ENCODE measurements at places on chromosomes 16 and 17. TPM values are rescaled to one million over a fixed set of nuclear protein-coding genes. Genes with fewer than 3 reads are reported as not detected.

- DNase-seq: no peak
These were observed 49.3 kb upstream of the CDR2 start for GRCh38 chr16:22423716-22424115.

SSTR5 gene
- total RNA-seq: 2.8 TPM

NXN gene
- total RNA-seq: 126 TPM

NPIPB8 gene
- not detected for total RNA-seq

TMIGD1 gene
- total RNA-seq: not detected

CES3 gene
- total RNA-seq: not detected

- no peak for DNase-seq
These were observed 52.1 kb downstream of the USP10 start for GRCh38 chr16:84751947-84752346.

DNA sequence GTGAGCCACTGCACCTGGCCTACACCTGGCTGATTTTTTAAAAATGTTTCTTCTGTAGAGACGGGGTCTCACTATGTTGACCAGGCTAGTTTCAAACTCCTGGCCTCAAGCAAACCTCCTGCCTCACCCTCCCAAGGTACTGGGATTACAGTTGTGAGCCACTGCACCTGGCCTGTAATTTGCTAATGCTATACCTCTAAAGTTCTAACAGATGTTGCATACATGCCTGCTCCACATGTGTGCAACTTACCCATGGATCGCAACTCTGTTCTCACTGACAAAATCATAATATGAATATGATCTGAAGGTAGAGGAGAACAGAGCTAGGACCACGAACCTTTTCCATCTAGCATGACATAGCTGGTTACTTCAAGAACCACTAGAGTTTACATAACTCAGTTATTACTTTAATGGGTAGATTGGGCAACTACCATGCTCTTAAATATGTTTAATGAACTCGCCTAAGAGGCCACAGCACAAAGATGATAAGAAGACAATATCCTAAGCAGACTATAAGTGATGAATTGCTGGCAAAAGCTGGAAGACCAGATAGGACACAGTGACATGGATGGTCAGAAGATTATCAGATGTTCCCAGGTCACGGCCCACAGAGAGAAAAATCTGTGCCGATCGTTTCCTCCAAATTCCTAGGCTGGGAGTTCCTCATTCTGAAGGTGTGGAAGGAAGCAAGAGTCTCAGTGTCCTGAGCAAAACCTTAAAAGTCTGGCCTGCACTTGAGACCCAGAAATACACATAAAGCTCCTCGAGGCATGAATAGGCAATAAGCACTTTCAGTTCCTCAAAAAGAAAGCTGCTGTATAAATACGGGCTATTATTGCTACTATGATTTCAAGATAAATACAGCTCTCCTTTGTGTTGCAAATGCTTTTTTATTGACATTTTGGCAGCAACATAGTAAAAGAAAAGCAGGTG lies 53.6 kb upstream of the ICAM2 start:
- DNase-seq: no peak

- DNase-seq: no peak
These were observed 40.7 kb upstream of the DOC2B start for GRCh38 chr17:222172-222571.

GRCh38 chr17:10114931-10115535 lies 83.4 kb downstream of the GAS7 start:
- no peak for DNase-seq

DNA sequence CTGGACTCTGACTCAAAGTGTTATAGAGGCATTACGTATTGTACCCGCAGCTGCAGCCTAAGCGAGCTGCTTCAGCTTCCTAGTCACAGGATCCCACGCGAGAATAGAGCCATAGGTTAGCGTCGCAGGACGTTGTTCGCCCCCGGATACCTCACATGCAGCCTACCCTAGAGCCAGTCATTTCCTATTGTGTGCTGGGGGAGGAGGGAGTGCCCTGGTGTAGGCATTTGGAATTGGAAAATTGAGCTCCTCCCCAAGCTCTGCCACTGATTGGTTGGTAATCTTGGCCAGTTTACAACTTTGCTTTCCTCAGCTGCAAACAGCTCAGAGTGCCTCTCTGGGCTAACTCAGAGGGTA lies 530 bp downstream of the NAA60 start:
- DNase-seq: no peak

DNA sequence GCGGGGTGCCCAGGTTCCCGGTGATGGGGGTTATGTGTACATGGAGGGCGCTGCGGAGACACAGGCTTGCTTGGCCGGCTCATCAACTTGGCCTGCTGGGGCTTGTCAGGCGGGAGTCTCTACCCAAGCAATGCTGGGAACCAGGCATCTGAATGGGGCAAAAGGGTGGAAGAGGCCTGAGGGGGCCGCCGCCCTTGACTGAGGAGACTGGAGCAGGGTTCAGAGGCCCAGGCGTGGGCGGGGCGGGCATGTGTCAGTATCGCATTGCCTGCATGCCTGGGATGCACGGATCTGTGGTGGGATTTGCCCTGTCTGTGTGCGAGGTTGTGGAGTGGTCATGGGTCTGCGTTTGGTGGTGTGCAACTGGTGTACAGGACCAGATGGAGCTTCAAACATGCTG lies 21.1 kb downstream of the ARHGAP23 start:
- no peak for DNase-seq

GRCh38 chr17:79927136-79927661 lies 88.0 kb upstream of the CBX4 start:
- no peak for DNase-seq

EFNB3 gene
- total RNA-seq: 2.5 TPM

DNA sequence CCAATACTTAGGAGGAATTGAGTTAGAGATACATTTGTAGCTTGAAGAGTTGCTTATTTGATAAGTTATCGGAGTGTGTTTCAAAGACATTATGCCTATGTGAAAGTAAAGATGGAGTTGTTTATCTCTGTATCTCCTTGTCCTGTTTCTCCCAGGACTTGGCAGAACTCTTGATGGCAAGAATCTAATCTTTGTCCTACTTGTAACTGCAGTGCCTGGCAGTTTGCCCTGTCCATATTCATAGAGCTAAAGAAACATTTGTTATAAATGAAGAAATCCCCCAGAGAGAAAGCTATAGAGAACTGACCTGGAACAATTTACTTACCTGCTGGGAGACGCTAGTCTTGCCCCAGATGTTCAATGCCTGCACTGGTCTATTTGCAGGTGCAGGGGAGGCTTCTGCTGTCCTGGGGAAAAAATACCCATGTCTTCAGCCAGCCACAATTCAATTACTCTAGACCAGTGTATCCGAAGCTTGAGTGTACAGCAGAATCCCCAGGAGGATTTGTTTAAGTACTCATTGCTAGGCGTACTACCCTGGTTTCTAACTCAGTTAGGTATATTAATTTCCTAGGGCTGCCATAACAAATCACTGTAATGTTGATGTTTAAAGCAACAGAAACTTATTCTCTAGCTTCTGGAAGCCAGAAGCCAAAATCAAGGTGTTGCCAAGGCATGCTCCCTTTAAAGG lies 410.0 kb upstream of the HSBP1 start:
- DNase-seq: no peak

CBFA2T3 gene
- total RNA-seq: 13.7 TPM

- DNase-seq: no peak
These were observed 12.7 kb upstream of the HASPIN start for GRCh38 chr17:3710951-3711383.

- no peak for DNase-seq
These were observed 1.7 kb upstream of the NLRP1 start for GRCh38 chr17:5585836-5586521.

GRCh38 chr17:28475151-28475900 lies 1.9 kb downstream of the SLC13A2 start:
- no peak for DNase-seq

DNAH2 gene
- total RNA-seq: 0.13 TPM

DNA sequence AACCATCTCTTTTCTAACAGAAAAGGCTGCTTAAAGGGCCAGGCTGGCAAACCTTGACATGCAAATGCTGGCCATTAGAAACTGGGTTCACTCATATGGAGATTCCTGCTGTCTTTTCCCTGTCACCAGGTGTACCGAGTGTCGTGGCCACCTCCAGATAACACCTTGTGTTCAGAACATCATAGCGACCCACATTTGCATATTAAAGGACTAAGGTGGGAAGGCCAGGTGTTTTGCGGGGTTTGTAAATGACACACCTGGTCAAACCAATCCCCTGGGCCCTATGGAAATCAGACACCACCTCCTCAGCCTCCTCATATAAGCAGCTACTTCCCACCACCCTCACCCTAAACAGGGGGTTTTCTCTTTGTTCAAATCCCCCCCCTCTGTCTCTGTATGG lies 2.5 kb upstream of the AIPL1 start:
- DNase-seq: no peak

DNA sequence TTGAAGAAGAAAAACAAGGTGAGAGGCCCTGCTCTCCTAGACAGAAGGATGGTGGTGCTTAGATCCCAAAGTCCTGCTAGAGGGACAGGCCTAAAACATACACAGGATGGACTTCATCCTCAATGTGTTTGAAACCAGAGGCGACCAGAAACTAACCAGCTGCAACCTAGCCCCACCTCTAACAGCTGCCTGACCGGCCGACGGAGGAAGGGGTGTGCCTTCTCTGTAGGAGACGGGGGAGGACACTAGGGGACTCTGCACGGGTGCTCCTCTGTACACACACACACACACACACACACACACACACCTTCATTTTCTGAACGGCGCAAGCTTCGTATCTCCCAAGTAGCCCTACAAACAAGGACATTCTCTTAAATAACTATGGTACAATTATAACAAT lies 24.3 kb upstream of the PITPNM3 start:
- DNase-seq: no peak

GRCh38 chr17:2980904-2981246 lies 82.5 kb downstream of the OR1D5 start:
- DNase-seq: no peak

DNA sequence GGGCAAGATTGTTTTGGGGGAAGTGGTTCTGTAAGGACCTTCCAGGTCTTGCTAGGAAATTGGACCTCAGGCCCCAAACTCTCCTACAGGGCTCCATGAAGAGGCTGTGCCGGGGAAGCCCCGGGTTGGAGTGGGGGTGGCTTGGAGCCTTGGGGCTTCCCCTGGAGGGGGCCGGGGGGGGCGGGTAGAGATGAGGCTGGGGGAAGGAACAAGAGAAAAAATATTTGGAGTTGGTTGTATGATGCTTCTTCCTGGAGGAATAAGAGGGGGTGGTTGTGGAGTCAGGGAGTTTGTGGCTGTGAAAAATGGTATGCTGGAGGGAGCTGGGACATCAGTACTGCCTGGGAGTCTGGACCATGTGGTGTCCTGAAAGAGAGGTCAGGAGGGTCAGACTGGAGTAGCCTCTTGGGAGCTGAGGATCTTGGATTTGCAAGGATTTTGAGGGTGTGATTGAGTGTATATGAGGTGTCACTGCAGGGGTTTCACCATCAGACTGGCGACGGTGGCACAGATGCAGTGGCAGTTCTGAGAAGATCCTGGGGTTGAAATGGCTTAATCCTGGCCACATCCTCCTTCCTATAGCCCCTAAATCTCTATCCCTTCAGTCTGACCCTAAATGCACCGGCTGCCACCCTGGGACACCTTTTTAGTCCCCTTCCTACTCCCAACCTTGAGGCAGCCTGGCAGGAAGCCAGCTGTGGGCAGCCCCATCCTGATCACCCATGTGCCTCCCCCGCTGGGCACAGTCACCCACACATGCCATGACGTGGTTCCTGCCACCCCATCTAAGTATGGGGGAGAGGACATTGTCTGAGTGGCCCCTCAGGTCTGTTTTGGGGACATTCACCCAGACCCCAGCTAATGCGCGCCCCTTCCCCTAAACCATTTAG lies 10.9 kb downstream of the RARA start:
- no peak for DNase-seq

TBX2 gene
- 35.6 TPM for total RNA-seq

GRCh38 chr17:6695565-6695964 lies 17.6 kb downstream of the SLC13A5 start:
- DNase-seq: no peak

DNA sequence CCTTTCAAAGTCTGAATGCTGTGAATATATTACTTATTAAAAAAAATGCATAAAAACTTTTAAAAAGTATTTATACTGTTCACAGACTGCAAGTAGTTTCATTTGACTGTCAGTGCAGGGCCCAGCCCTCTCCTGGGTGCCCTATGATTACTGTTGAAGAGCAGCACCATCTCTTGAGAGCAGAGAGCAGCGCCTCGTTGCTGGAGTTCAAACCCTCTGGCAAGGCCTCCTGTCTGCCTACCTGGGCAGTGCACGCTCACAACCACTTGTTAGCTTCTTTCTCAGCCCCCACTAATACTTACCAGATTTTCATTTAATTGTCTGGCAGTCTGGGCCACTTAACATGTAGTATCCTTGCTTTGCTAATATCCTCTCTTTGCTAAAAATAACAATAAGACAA lies 233.4 kb downstream of the PHKB start:
- no peak for DNase-seq

SLC38A8 gene
- not detected for total RNA-seq

GRCh38 chr17:34584805-34585416 lies 5.5 kb downstream of the TMEM132E start:
- no peak for DNase-seq

SLC5A10 gene
- total RNA-seq: not detected

NKIRAS2 gene
- 22.4 TPM for total RNA-seq

DNA sequence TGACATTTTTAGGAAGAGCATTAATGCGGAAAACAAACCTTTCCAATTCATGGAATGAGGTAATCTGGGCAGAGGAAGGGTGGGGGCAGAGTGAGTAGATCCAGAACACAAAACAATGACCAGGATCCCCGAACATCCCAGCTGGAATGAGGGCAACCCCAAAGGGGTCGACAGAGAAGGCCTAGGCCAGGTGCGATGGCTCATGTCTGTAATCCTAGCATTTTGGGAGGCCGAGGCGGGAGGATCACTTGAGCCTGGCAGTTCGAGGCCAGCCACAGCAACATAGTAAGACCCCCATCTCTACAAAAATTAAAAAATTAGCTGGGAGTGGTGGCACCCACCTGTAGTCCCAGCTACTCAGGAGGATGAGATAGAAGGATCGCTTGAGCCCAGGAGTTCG lies 64.7 kb downstream of the ZFHX3 start:
- DNase-seq: no peak

GRCh38 chr17:33073416-33073815 lies 81.8 kb downstream of the SPACA3 start:
- DNase-seq: no peak

Data from Panc1 (cell line).